ENCODE measurements at places on chromosomes 3 and 15.

- peak; percentile 20 for DNase-seq
These were observed 113.4 kb upstream of the MRPS22 start for GRCh38 chr3:139230391-139230790.

- DNase-seq = no peak
These were observed 12.0 kb downstream of the SOX2 start for GRCh38 chr3:181723625-181724191.

DNA sequence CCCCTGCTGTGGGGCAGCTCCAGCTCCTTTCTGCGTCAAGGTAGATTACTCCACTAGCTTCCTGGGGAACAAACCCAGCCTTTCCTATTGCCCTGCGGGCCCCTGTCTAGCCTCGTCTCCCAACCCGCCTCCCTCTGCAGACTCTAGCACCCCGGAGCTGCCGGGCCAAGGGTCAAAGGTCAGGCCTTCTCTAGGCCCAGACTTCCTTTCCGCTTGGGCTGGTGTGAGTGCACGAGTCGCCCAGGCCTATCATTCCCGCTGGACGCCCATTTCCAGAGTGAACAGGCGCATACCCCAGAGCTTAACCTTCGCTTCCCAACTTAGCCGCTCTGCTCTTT is 11.6 kb upstream of the ONECUT1 start:
- DNase-seq = no peak

DNA sequence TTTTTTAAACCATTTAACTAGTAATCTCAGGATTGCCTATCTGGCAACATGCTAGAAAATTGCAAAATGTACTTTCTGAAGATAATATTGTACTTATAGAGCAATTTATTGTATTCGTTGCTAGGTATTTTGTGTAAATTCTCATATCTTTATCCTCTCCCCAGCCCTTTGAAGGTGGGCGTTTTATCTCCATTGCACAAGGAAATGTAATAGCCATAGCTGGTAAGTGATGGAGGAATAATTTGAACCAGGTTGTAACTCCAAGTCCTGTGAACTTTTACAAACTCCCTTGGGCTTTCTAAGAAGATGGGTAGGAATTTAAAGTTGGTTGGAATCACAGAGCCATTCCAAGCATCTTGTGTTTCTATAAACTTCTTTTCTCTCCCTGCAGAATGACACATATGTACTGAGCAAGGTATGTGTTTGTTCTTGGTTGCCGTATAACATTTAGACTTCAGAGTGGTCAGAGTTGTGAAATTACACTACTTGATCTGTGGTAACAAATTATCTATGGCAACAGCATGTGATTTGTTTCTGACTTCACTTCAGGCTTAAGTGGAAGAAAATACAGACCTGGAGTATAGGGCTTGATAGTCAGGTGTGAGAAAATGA is 170.9 kb downstream of the AKAP13 start:
- no peak for DNase-seq

GRCh38 chr3:162865466-162865865 is 1368.9 kb downstream of the OTOL1 start:
- DNase-seq = peak; percentile 1

DNA sequence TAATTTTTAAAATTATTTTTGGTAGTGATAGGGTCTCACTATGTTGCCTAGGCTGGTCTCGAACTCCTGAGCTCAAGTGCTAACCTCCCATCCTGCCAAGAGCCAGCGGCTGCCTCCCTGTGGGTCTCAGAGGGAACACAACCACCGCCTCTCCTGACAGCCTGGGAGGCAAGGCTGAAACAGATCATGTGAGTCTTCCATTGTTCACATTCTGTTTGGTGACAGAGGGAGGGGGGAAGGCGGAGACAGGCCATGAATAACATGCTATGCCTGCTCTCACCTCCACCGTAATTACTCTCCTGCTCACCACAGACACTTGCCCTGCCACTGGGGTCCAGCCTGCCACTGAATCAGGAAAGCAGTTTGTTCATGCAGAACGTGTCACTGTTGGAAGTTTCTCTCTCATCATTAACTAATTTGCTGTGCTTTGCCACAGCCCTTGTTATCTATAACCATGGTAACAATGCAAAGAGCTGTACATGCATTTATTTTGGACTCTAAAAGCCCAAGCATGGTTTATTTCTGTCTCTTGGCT is 78.4 kb upstream of the RASGRF1 start:
- DNase-seq = peak; percentile 65

GRCh38 chr3:188123170-188123905 is 30.6 kb upstream of the LPP start:
- no peak for DNase-seq

DNA sequence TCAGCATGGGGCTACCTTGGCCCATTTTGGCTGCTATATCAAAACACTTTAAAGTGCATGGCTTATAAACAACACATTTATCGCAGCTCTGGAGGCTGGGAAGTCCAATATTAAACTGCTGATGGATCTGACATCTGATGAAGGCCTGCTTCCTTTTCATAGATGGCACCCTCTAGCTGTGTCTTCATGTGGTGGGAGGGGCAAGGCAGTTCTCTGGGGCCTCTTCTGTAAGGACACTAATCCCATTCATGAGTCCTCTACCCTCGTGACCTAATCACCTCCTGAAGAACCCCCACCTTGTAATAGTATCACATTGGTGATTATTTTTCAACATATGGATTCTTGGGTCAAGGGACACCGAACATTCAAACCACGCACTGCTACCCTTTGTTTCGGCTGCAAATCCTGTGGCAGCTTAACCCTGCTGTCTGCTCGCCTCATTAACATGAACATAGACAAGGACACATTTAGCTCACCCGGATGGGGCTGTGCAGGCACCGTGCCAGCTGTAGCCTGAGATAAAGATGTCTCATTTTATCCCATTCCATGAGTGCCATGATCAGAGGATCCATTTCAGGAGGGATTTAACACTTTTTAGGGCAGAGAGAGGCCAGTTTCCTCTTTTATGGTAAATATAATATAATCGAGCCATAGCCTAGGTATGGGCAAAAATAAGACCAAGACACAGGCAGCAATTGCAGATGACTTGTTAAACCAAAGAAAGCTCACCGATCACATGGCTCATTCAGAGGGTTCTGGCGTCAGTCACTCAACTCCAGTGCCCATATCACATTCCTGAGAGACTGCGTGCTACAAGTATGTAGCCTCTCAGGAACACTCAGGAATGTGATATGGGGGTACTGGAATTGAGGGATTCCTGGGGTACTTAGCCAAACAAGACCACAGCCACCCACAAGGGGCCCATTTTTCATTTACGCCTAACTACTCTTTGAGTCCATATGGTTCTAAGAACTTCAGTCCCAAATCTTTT is 251.1 kb upstream of the ST8SIA2 start:
- no peak for DNase-seq

DNA sequence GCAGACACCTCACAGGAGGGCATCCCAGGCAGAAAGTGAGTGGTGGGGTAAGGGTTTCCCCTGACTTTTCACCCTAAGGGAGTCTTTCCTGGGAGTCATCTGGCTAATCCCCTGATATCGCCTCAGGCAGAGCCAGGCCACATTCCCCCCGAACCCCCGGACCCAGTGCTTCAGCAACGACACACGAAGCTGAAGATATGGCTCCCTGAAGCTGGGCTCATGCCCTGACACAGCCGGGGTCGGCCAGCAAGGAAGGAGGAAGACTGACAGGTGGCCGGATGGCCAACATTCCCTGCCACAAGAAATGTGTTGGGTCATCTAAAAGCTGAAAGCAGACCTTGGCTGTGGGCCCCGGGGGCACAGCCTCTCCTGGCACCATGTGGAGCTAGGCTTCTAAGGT is 14.4 kb downstream of the CHST13 start:
- DNase-seq = no peak

DNA sequence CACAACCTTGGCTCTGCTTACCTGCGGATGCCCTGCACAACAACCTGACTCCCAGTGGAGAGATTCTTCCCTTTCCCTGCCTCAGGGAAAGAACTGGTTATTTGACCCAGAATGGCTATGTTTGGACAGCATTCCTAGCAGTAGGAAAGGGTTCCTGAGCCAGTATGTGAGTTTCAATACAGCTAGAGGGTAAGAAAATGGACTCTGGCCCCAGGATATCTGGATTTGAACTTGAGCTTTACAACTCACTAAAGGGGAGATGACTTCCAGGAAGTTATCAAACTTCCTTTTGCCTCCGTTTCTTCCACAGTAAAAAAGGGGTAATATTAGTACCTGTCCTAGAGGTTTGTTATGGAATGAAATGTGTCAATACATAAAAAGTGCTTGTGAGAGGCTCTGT is 28.1 kb upstream of the PLSCR4 start:
- no peak for DNase-seq

GRCh38 chr15:61327019-61327631 is 98.0 kb upstream of the RORA start:
- peak; percentile 22 for DNase-seq

GRCh38 chr3:38843898-38844297 is 27.9 kb upstream of the SCN10A start:
- peak; percentile 45 for DNase-seq

DNA sequence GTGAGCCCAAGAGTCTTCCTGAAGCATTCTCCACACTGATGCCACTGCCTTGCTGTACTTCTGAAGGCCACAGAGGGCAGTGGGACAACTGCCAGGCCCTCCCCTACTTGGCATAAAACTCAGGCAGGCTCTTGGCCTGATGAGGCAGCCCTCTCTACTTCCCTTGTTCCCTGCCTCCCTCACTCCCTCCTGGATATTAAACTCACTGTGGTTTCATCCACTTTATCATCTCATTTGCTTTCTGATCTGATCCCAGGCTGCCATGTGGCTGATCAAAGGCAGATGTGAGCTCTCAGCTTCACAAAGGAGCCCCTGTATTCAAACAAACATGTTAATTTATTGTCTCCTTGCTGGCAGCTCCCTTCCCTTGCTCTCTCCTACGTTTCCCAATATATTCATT is 533.5 kb downstream of the IGSF11 start:
- DNase-seq = peak; percentile 59

DNA sequence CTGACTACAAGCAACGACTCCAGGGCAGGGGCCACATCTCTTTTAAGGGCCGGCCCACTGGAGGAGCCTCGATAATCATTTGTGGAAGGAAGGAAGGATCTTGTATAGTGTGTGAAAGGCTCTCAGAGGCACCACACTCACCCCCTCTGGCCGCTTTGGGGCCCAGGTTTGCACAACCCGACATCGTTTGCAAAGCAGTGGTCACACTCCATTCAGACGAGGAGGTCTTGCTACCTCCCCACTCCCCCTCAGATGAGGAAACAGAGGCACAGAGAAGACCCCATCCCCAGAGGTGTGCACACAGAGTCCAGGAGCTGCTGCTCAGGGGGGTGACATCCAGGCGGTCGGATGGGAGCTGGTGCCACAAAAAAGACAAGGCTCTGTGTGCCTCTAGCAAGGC is 29.6 kb downstream of the IQSEC1 start:
- no peak for DNase-seq

DNA sequence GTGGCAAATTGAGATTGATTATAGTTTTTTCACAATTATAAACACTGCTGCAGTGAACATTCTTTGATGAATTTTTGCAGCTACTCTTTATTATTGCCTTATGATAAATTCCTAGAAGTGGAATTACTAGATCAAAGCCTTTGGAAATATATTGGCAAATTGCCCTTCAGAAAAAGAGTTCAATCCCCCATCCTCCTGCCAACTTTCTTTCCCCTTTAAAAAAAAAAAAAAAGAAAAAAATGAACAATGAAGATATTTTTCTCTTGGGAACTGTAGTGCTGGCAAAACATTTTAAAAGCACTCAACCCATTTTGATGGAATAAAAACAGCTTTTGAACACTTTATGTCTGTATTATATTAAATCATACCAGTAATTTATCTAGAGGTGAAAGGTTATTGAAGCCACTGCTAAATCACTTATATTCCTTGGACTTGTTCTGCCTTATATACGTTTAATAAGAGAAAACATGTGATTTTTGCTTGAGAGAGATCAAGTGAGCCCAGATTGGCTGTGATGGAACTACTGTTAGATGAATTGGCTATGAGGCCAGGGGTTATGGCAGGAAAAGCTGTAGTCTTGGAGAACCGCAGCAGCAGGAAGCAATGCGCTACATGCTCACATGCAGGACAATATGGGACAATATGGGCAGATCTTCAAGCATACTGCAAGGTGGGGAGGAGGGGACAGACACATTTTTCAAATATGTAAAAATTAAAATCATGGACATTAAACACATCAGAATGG is 212.8 kb upstream of the C2CD4B start:
- DNase-seq = no peak

DNA sequence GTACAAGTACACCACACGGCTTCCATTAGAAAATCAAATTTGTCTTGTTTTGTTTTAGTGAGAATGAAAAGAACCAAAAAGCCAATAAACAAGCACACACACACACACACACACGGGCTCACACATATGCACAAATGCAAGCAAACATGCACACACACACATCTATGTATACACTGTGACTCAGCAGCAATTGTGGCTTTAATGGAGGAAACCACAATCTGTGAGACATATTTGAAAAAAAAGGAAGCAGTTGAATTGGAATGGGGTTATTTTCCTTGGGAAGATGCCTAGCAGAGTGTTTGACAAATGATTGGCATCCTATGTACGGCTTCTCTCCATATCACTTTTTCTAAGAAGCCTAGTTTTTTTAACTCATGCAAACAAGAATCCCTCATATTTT is 201.1 kb upstream of the ARRDC4 start:
- peak; percentile 29 for DNase-seq

DNA sequence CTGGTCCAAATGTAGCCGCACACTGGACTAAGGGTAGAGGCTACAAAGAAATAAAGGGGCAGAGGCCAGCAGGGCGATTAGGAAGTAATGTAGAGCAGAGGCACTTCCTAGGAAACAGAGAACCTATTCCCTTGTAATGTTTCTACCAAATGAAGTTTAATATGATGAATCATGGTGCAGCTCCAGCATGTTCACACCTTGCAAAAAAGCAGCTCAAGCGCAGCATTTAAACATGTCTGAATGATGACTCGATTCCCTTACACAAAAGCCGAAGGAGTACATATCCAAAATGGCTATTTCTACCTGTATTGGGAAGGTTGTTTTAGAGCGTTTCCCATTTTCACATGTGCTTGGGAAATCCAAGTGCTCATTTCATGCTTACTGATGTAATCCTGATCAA is 204.8 kb downstream of the MECOM start:
- DNase-seq = no peak

GRCh38 chr3:155024006-155024638 is 56.0 kb upstream of the MME start:
- DNase-seq = no peak

GRCh38 chr3:128447561-128448013 is 19.1 kb downstream of the DNAJB8 start:
- DNase-seq = no peak

- no peak for DNase-seq
These were observed 85.3 kb upstream of the GOLGA8J start for GRCh38 chr15:29997499-29997898.

GRCh38 chr3:127475391-127475790 is 115.1 kb downstream of the TPRA1 start:
- no peak for DNase-seq

GRCh38 chr3:73192036-73192738 is 130.7 kb downstream of the EBLN2 start:
- DNase-seq = no peak

GRCh38 chr15:64045101-64045435 is 1.2 kb downstream of the DAPK2 start:
- DNase-seq = no peak

All from urothelium cell line (cell line).